ENCODE measurements at places on chromosomes 12 and 14.

DNA sequence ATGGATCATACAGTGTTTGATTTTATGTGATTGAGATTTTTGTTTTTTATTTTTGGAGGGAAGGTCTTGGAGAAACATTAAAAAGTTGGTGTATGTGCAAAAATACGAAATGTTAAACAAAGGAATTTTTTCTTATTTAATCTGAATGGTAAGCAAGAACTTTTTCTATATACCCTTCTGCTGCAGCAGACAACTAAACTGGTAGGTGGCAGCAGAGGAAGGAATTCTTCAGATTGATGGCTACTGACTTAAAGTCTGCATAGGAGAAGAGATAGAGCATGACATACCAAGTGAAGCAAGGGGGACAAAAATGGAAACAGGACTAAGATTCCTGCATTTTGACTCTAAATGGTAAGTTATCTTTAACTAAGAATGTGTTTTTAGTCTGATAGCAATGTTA is 42.0 kb upstream of the A2ML1 start:
- peak; percentile 41 for DNase-seq

DNA sequence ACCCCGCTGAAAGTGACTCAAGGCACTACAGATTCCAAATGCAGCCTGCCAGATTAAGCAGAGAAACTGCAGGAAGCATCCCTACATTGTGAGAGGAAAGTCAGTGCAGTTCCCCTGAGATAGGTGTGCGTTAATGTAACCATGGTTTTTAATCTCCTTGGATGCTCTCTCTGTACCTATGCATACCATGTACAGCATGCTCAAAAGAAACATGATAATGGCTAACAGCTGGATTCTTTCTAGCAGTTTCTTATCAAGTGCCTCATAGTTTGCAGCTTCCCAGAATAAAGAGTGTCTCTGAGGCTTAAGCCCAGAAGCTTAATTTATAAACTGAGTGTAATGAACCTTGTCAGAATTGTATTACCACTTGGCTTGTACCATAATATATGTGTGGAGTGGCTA is 17.1 kb upstream of the MDM1 start:
- no peak for DNase-seq

DNA sequence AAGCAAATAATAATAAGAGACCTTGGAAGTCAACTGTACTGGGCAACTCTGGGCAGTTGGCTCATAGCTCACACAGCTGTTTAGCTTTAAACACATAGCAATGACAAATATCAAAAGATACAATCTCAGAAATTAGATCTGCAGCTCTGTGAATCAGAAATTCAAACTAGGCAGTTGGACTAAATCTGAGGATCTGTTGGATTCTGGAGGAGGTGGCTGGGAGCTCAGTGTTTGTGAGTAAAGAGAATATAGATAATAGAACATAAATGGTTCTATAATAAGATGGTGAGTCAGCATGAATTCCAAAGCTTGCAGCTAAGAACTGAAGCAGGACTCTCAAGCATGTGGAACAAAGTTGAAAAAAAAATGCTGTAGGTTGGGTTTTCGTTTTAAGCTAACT is 1949.4 kb upstream of the SEL1L start:
- DNase-seq = no peak

DNA sequence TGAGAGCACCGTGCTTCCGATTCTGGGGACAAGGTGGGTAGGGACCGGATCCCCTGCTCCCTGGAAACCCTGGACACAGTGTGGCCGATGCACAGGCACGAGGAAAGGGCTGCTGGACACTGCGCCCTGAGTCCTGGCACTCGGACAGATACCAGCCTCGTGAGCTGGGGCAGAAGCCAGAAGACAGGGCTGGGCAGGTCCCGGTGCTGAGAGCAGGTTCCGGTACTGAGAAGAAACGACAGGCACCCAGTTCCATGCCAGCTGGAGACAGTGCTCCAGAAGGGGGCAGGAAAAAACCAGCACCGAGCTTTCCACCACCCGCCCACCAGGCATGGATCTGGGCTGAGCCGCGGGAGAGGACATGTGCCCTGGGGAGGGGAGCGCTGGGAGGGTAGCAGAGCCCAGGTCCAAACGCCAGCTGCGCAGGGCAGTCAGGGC is 6.5 kb downstream of the XRCC3 start:
- no peak for DNase-seq

GRCh38 chr12:47993491-47993890 is 10.8 kb downstream of the COL2A1 start:
- DNase-seq = no peak

DNA sequence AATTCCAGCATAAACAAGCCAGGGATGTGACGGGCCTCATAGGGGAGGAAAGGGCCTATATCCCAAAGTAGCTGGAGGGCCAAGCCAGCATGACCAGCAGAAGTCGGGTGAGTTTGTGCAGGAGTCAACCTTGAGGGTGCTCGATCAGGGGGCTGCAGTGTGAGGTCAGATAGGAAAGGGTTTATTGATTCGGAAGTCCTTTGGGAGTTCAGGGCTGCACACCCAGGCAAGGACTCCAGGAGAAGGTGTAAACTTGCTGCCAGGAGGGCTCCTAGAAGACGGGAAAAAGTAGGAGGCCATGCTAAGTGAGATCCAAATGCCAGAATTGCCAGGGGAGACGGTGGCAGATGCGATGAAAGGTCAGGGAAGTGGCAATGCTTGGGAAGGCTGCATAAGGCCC is 3.4 kb upstream of the OAS2 start:
- no peak for DNase-seq

DNA sequence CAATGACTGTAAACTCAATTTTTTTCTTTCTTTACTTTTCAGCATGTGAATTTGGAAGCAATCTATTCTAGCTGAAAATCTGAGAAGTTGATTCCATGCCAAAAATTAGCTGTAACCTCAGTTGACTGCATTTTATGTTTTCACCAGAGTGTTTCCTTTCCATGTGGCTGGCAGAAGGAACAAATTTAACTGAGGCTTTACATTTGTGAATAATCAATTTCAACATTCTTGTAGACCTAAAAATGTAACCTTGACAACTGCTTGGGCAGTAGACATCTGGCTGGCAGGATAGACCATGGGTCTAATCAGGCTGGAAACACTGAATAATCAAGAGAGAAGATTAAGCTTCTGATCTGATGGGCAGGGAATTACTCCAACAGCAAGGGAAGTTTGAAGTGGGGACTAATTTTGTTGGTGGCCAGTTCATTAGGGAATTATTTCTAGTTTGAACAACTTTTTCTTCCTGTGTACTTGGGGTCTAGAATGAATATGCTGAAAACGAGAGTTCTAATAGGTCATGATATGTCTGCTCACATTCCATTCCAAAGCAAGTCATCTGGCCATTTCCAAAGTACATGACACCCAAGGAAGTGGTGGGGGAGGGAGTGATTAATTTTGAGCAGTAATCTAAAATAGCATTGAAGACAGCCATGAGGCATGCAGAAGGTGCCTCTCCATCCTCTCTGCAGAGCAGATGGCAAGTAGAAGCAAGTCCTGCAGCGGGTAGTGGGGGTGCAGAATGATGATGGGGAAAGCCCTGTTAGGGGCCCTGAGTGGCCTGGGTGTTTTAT is 68.2 kb downstream of the ATP23 start:
- no peak for DNase-seq

DNA sequence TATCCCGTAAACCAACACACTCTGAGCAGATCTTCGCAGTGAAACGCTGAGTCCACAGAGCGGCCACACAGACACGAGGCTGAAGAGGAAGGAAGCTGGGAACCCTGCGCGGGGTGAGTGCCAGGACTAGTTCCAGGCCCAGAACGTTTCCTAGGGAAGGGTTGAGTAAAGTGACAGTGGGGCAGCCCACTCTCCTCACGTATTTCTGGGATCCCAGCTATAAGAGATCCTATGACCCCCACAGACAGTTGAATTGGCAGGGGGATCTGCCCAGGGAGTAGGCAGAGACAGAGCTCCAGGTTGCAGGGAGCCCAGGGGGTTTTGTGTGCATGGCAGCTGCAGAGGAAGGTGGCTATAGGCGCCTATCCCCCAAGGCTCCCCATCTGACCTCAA is 51.1 kb downstream of the GTF2A1 start:
- peak; percentile 39 for DNase-seq
